Tibial artery (tissue), 4 donors: ENCODE measurements at places on chromosomes 6 and 20.

DNA sequence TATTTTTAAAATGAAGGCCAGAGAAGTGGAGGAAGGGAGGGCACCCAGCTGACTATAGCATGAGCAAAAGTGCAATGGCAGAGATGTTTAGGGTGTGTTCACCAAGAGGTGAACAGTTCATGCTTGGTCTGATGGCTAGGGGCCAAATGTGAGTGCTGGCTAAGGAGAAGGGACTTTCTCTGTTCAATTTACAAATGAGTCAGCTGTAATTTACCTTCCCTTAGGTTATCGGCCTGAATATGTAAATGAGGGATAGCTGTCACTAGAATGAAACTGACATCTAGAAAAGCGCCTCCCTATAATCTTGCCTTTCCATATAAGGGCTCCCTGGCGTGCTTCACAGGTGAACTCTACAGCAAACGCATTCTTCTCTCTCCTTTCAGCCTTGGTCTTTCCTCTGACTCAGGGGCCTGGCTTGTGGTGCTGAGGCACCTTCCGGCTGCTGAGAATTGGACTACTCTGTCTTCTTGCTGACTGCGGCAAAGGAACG, 114.7 kb upstream of the BACH2 start:
- peaks cover 5% of the 10 kb centered on the region for H3K4me1 ChIP-seq
- no peaks in the 10 kb centered on the region for H3K36me3 ChIP-seq
- no peak overlapping the region for H3K4me3 ChIP-seq

DNA sequence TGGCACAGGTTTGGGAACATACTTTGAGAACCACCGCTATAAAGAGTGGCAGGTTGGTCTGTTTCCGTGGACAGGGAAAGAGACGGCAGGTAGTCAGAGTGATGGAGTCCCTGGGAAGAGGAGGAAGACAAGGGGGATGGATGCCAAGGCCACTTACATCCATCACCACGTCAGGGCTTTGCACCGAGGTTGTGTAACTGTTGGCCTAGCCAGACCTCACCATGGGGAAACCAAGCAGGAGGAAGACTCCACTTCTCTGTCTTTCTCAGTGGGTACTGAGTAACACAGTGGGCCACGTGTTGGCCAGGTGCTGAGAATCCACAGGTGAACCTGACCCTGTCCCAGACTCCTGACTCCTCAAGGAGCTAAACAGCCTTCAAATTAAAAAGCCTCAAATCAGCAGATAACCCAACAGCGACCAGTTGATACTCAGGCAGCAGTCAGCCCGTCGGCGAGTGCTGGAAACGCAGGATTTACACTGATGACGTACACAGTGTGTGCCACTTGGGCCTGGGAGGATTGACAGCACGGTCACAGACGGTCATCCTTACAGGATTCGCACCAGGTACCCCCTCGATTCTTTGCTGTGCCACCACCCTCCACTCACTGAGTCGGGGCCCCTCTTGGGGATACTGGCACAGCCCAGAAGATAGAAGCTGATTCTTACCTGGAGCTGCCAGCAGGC, 134.6 kb upstream of the SNX9 start:
- no peaks in the 10 kb centered on the region for H3K36me3 ChIP-seq
- H3K4me1 ChIP-seq: no peaks in the 10 kb centered on the region
- no peak overlapping the region for H3K27ac ChIP-seq
- DNase-seq: no peak
- H3K27me3 ChIP-seq: no peaks in the 10 kb centered on the region
- no peak overlapping the region for H3K4me3 ChIP-seq

DNA sequence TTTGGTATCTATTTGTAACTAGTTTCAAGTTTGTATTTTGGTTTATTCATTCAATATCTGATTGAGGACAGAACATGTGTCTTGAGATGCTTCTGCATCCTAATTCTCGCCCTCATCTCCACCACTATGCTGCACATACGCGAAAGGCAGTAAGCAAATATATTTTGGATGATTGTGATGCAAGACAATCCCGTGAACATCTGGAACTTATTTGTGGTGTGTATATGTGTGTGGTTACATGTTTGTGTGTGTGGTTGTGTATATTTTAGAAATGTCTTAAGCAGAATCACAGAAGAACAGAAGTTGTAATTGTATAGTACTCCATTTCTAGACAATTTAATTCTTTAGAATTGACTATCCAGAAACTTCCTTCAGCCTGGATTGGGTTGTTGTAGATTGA, 35.1 kb upstream of the RNF144B start:
- DNase-seq: no peak
- no peak overlapping the region for H3K4me3 ChIP-seq
- H3K4me1 ChIP-seq: no peaks in the 10 kb centered on the region
- no peaks in the 10 kb centered on the region for H3K36me3 ChIP-seq

- H3K4me3 ChIP-seq: no peak overlapping the region
- DNase-seq: peak; percentile 69
Observed at GRCh38 chr20:40583205-40583604, 105.8 kb downstream of the MAFB start.

- H3K4me1 ChIP-seq: peaks cover 15% of the 10 kb centered on the region
- H3K27ac ChIP-seq: peak overlapping the region; percentile 85
- H3K27me3 ChIP-seq: no peaks in the 10 kb centered on the region
- no peaks in the 10 kb centered on the region for H3K36me3 ChIP-seq
- H3K4me3 ChIP-seq: no peak overlapping the region
Observed at GRCh38 chr20:31595654-31596411, 9.3 kb upstream of the ID1 start.

DNA sequence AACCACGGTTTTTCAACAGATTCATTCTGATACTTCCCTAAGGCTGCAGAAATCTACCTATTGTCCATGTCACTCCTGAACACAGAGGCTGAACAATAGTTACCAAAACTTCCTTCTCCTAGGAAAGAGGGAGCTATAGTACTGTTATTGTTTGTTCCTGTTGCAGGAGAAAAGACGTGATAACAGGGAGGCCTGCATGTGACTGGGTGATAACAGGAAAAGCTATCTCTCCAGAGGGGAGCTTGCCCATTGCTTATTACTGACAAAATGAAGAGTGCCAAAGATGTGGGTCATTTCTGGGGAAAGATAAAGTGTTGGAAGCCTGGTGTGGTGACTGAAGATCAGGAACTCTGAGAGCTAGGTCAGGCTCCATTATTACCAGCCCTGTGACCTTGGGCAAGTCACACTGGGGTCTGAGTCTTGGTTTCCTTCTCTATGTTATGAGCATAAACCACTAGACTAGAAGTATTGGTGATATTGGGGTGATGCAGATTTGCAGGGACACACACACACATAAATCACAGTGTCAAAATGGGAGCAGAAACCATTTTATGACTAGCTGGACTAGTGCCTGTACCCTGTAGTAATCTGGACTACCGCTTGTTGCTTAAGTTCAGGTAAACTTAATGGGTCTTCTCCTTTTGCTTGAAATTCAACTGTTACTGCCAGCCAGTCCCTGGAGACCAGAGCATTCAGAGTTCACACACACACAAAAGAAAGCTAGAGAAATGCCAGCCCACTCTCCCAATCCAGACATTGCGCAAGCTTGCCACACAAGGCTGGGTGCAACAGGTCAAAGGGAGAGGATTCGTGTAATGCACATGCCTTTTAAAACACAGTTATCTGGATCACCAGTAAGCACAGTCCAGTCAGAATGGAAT, 136.0 kb upstream of the CNR1 start:
- H3K27me3 ChIP-seq: no peaks in the 10 kb centered on the region
- DNase-seq: no peak
- no peak overlapping the region for H3K4me3 ChIP-seq
- H3K4me1 ChIP-seq: no peaks in the 10 kb centered on the region
- no peaks in the 10 kb centered on the region for H3K36me3 ChIP-seq

GRCh38 chr6:118968416-118968815, 33.5 kb upstream of the MCM9 start:
- no peaks in the 10 kb centered on the region for H3K4me1 ChIP-seq
- H3K27ac ChIP-seq: no peak overlapping the region
- H3K36me3 ChIP-seq: no peaks in the 10 kb centered on the region
- no peaks in the 10 kb centered on the region for H3K27me3 ChIP-seq

GRCh38 chr6:109717971-109718370, 26.9 kb downstream of the FIG4 start:
- peaks cover 15% of the 10 kb centered on the region for H3K36me3 ChIP-seq
- H3K27me3 ChIP-seq: no peaks in the 10 kb centered on the region
- no peak overlapping the region for H3K4me3 ChIP-seq
- no peaks in the 10 kb centered on the region for H3K4me1 ChIP-seq
- no peak overlapping the region for H3K27ac ChIP-seq

GRCh38 chr6:102619585-102619984, 1226.1 kb downstream of the GRIK2 start:
- no peaks in the 10 kb centered on the region for H3K36me3 ChIP-seq
- H3K27me3 ChIP-seq: no peaks in the 10 kb centered on the region
- no peaks in the 10 kb centered on the region for H3K4me1 ChIP-seq
- H3K27ac ChIP-seq: no peak overlapping the region
- no peak overlapping the region for H3K4me3 ChIP-seq

DNA sequence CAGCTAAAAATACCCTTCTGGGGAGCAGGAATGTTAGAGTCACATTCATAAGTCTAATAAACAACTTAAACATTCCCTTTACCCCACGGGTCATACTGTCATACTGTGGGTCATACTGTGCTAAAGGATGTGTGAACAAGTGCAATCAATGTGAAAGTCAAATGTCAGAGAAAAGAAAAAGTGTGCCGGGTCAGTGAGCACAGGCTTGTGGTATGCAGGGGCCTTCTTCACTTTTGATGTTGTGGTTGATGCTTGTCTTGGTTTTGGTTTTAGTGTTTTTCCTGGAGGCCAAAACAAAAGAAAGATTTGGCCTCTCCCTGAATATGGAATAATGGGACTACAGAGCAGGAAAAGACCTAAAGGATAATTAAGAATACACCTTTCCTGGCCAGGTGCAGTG, 267.9 kb upstream of the PLN start:
- H3K27ac ChIP-seq: no peak overlapping the region
- H3K36me3 ChIP-seq: no peaks in the 10 kb centered on the region
- H3K27me3 ChIP-seq: no peaks in the 10 kb centered on the region
- DNase-seq: no peak
